Bronchial smooth muscle cell (primary cell): ENCODE measurements at places on chromosomes 1 and 21. TPM values are rescaled to one million over a fixed set of nuclear protein-coding genes. Genes with fewer than 3 reads are reported as not detected.

Gene SH2D1B
- total RNA-seq, result under 0.01 TPM in 1 of 2 replicates, not detected in the other

Gene FMO3
- 0.16 and 0.77 TPM in 2 replicates for total RNA-seq

Gene GCSAML
- total RNA-seq, result not detected in 2 replicates

Gene PTPRF
- 15.3 and 40.0 TPM in 2 replicates for total RNA-seq

Gene UBE2Q1
- total RNA-seq, result 20.3 and 25.5 TPM in 2 replicates

Gene SERPINC1
- not detected in 2 replicates for total RNA-seq

Gene CNR2
- total RNA-seq, result not detected in 2 replicates

Gene TADA1
- 8.5 and 9.9 TPM in 2 replicates for total RNA-seq

Gene RPE65
- total RNA-seq, result not detected in 2 replicates

Gene CORT
- total RNA-seq, result 0.09 TPM in 1 of 2 replicates, not detected in the other

Gene EPHB2
- 37.2 and 42.3 TPM in 2 replicates for total RNA-seq

Gene HPCAL4
- under 0.01 TPM in 1 of 2 replicates, not detected in the other for total RNA-seq

Gene TNFRSF8
- total RNA-seq, result 0.16 TPM in 1 of 2 replicates, not detected in the other

Gene SPRR5
- not detected in 2 replicates for total RNA-seq

Gene CHI3L2
- 5.7 and 8.8 TPM in 2 replicates for total RNA-seq

Gene ACTN2
- under 0.01 TPM in 1 of 2 replicates, not detected in the other for total RNA-seq

Gene RPTN
- not detected in 2 replicates for total RNA-seq

Gene OR2L8
- not detected in 2 replicates for total RNA-seq

Gene OPRD1
- total RNA-seq, result not detected in 2 replicates

Gene F13B
- total RNA-seq, result not detected in 2 replicates

Gene GBP5
- 0.16 TPM in 1 of 2 replicates, not detected in the other for total RNA-seq

Gene EFNA3
- total RNA-seq, result 0.79 and 1.1 TPM in 2 replicates

Gene DDR2
- 158 and 224 TPM in 2 replicates for total RNA-seq

Gene RABIF
- total RNA-seq, result 3.6 and 4.7 TPM in 2 replicates

Gene SHE
- under 0.01 TPM in 2 replicates for total RNA-seq

Gene REG4
- total RNA-seq, result not detected in 2 replicates

Gene TCEA3
- 13.7 and 20.2 TPM in 2 replicates for total RNA-seq

Gene LRRIQ3
- 0.77 and 1.1 TPM in 2 replicates for total RNA-seq

Gene ETV3L
- total RNA-seq, result not detected in 2 replicates

Gene RGS8
- under 0.01 and 0.09 TPM in 2 replicates for total RNA-seq
